ENCODE measurements at places on chromosomes 2 and 18. TPM values are rescaled to one million over a fixed set of nuclear protein-coding genes. Genes with fewer than 3 reads are reported as not detected.
A peak's percentile ranks its signal among the peaks of the same experiment; 100 is the strongest.

SKOR2 gene
- total RNA-seq, result not detected

UGP2 gene
- total RNA-seq, result 291 TPM

LYG1 gene
- total RNA-seq, result 1.9 TPM

ALPG gene
- not detected for total RNA-seq

WDSUB1 gene
- 6.0 TPM for total RNA-seq

DNA sequence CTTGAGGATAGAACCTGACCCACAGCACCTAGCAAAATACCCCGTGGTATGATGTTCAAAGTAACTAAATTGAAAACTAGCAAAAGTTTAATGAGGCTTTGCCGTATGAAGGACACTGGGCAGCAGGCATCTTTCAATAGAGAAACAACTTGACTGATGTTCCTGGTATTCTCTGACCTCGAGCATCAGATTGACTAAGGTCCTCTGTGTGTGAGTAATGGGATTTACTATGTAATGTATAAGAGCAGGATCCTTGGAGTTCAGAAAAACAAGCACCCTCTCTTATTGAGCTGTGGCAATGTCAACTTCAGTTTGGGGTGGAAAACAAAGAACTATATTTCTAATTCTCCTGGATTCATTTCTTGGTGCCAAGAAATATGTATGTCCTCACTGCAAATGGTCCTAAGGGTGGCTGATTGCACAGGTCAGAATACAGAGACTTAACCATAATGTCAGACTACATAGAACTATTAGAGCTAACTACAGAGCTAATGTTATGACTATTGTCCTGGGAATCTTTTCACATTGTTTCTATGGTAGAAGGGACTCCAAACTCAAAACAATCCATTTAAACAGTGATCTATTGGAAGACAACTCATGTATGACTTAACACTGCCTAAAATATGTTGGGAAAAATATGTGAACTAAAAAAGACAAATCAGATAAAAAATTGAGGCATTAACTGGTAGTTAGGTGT, 4.4 kb downstream of the TNFAIP6 start:
- H3K27ac ChIP-seq, result peak overlapping the region; percentile 67
- DNase-seq, result peak; percentile 88
- H3K36me3 ChIP-seq, result peaks cover 2% of the 10 kb centered on the region

GRCh38 chr2:2793925-2794560, 463.0 kb upstream of the MYT1L start:
- no peak overlapping the region for H3K27ac ChIP-seq
- no peak for DNase-seq
- H3K4me3 ChIP-seq, result no peak overlapping the region
- H3K36me3 ChIP-seq, result no peaks in the 10 kb centered on the region

DNA sequence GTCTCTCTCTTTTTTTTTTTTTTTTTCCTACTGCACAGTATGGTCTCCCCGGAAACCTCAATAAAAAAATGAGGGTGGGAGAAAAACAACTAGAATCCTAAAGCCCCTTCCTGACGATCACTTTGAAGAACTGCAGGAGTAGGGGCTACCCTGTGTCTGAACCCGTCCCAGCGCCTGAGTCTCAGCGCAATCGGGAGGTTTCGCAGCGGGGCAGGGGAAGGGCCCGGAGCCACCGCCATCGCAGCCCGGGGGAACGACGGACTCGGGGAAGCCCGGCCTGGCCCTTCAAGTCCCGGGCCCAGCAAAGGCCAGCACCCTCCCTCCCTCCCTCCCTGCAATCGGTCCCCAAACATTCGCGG, 411 bp downstream of the NARS1 start:
- no peak for DNase-seq
- H3K4me3 ChIP-seq, result peak overlapping the region; percentile 68
- H3K27ac ChIP-seq, result peak overlapping the region; percentile 91
- H3K4me1 ChIP-seq, result peaks cover 5% of the 10 kb centered on the region
- no peaks in the 10 kb centered on the region for H3K27me3 ChIP-seq
- H3K36me3 ChIP-seq, result peaks cover 18% of the 10 kb centered on the region

All from muscle of leg (tissue), 16 donors.